ENCODE measurements at places on chromosomes 4 and X.

- H3K36me3 ChIP-seq = no peaks in the 10 kb centered on the region
- no peak for DNase-seq
- no peaks in the 10 kb centered on the region for H3K4me1 ChIP-seq
- no peaks in the 10 kb centered on the region for H3K27me3 ChIP-seq
Observed at GRCh38 chr4:178664621-178665020, 1222.4 kb upstream of the AGA start.

DNA sequence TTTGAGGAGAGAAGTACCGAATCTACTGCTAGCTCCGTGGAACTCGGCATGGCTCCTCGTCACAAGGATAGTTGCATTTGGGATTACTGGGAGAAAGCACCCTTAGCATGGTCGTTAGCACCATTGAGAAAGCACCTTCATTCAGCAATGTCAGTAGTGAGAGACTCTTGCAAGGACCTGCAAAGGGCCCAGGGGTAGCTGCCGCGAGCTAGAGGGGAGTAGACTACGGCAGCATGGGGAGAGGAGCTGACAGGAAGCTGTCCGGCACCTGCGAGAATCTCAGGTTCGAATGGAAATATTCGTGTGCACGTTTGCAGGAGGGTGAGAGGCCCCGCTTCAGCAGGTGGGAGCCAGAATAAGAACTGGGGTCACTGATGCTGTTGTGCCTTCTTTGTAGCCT, 20.2 kb downstream of the TLR10 start:
- no peaks in the 10 kb centered on the region for H3K27me3 ChIP-seq
- no peak overlapping the region for H3K4me3 ChIP-seq
- DNase-seq = no peak
- H3K4me1 ChIP-seq = peaks cover 15% of the 10 kb centered on the region

- H3K27me3 ChIP-seq = no peaks in the 10 kb centered on the region
- DNase-seq = no peak
- H3K27ac ChIP-seq = no peak overlapping the region
- no peak overlapping the region for H3K4me3 ChIP-seq
- peaks cover 3% of the 10 kb centered on the region for H3K36me3 ChIP-seq
Observed at GRCh38 chrX:10923466-10923865, 187.7 kb upstream of the HCCS start.

DNA sequence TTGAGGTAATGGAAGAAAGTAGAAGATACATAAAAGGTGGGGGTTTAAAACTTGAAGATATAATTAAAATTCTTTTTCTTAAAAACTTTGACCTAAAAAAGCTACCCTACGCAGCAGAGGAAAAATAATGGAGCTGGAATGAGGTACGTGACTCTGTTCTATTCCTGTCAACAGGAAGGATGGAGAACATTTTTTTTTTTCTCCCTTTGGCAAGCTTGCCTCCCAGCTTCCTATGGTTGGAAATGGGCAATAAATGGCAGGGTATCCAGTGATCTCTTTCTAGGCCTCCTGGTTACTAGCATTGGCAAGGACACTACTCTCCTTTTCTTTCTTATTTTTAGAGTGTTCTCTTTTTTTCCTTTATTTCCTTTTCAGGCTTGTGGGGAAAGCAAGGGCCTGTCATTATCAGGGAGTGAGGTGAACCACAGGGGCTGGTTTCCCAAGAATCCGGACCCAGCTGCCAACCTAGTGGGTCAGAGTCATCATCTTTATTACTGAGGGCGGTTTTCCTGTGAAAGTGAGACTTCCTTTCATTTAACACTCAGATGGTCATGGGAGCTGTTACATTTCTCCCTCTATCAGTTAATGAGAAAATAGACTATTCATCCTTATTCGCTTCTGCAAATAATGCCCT, 224.6 kb downstream of the SPRY1 start:
- H3K4me3 ChIP-seq = no peak overlapping the region
- peaks cover 2% of the 10 kb centered on the region for H3K36me3 ChIP-seq
- no peak overlapping the region for H3K27ac ChIP-seq
- DNase-seq = no peak

DNA sequence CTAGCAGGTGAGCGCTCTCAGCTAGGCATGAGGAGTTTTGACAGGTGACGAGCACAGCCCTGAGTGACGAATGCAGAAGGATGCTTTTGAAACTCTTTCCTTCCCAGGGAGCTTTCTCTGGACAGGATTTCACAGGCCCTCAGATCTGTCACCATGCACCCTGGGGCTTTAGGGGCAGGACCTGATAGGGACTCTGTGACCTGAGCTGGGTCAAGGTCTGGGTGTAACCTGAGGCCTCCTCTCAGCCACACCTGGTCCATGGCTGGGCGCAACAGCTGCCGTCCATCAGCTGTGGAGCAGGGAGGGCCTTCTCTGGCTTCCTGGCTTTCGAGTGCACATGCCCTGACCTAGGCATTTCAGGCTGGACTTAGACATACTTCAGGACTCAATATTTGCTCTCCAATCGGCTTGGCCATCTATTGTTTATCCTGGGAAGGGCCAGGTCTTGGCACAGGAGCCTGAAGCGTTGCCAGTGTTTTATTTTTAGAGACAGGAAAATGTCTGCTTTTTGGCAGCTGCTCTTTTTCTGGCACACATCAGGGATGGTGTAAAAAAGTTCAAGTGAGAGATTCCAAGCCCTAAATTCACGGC, 56.4 kb downstream of the C4orf51 start:
- DNase-seq = no peak
- no peaks in the 10 kb centered on the region for H3K27me3 ChIP-seq
- no peaks in the 10 kb centered on the region for H3K36me3 ChIP-seq
- H3K4me3 ChIP-seq = no peak overlapping the region
- peaks cover 34% of the 10 kb centered on the region for H3K4me1 ChIP-seq

DNA sequence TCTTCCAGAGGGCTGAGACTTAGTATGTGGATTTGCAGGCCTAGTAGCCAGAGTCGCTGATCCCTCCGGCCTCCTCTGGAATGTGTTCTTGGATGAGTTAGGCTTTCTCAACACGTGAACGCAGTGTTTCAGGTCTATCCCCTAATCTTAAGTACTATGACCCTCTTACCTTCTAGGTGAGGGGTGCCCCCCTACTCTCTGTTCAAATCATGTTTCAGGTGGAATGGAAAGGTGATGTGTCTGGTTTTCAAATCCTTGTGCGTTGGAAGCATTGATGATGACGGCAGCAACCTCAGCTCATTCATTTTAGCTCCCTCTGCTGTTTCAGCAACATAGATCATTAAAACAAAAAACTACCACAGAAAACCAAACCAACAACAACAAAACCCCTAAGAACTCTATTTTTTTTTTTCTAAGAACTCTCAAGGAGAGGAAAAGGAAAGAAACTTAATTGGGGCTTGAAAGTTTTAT, 56.4 kb downstream of the RWDD4 start:
- no peak overlapping the region for H3K4me3 ChIP-seq
- no peak overlapping the region for H3K27ac ChIP-seq
- H3K36me3 ChIP-seq = no peaks in the 10 kb centered on the region

GRCh38 chr4:10960389-10960788, 275.8 kb upstream of the CLNK start:
- no peak for DNase-seq
- H3K36me3 ChIP-seq = no peaks in the 10 kb centered on the region
- no peak overlapping the region for H3K27ac ChIP-seq
- H3K4me1 ChIP-seq = peaks cover 54% of the 10 kb centered on the region

DNA sequence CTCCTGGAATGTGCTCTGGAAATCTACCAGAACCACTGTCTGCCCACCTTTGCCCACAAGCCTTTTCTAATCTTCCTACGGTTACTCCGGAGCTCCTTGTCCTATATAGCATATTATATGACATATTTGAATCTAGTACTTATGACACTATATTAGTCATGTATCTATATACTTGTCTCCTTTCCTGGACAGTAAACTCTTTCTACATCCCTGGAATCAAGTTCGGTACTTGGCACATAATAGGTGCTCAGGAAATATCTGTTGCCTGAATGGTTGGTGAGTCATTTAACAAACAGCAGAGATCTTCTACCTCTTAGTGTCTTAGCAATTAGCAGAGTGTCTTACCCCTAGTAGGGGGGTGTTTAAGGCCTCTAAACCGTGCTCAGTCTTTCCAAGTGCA, 123.6 kb downstream of the RELL1 start:
- no peaks in the 10 kb centered on the region for H3K27me3 ChIP-seq
- H3K36me3 ChIP-seq = peaks cover 30% of the 10 kb centered on the region
- peaks cover 4% of the 10 kb centered on the region for H3K4me1 ChIP-seq
- H3K4me3 ChIP-seq = no peak overlapping the region
- H3K27ac ChIP-seq = no peak overlapping the region

GRCh38 chr4:153296040-153296823, 48.3 kb upstream of the MND1 start:
- no peaks in the 10 kb centered on the region for H3K27me3 ChIP-seq
- H3K4me3 ChIP-seq = no peak overlapping the region
- H3K4me1 ChIP-seq = peaks cover 21% of the 10 kb centered on the region
- H3K27ac ChIP-seq = peak overlapping the region; percentile 45
- H3K36me3 ChIP-seq = peaks cover 58% of the 10 kb centered on the region

DNA sequence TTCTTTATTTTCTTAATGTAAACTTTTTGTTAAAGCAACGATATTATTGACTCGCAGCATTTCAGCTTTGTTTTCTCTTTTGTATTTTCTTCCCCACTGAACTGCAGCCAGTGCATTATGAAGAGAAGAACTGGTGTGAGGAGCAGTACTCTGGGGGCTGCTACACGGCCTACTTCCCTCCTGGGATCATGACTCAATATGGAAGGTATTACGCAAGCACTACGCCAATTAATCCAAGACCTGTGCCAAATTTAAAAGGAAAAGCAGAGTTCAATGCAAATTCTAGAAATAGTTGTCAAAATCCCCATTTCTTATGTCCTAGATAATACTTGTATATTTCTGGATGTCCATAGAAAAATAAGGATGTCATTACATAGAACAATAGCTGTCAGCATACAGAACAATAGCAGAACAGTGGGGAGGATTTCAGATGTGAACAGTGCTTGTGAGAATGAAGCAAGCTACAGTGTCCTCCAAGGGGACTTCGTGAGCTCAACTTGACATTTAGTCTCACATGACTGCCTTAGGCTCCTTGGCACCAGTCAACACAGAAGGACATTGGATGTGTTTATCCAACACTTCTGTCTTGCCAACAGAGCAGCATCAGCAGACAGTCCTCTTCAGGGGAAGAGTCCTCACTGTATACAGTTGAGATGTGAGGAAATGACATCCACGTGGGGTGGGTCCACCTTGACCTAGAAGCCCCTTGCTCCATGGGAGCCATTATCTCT, 85.9 kb downstream of the MAOA start:
- H3K27ac ChIP-seq = no peak overlapping the region
- H3K4me3 ChIP-seq = no peak overlapping the region
- no peaks in the 10 kb centered on the region for H3K4me1 ChIP-seq
- H3K36me3 ChIP-seq = no peaks in the 10 kb centered on the region
- no peaks in the 10 kb centered on the region for H3K27me3 ChIP-seq
- no peak for DNase-seq

DNA sequence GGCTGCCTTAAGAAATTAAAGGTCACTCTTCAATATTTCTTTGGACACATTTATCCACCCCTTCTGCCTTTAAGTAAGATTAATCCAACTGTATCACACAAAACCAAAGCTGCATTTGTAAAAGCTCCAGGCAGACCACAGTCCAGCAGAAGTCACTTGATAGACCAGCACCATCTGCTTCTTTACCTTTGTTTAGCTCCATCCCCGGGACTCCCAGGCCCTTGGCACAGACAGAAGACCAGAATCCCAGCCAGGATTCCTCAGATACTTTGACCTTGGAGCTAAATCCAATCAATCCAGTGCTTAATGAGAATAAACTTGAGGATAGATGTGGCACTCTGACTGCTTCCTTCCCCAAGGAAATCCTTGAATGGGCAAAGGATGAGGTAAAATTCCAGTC, 333.1 kb upstream of the RASGEF1B start:
- no peak overlapping the region for H3K4me3 ChIP-seq
- H3K4me1 ChIP-seq = no peaks in the 10 kb centered on the region
- DNase-seq = no peak
- peaks cover 14% of the 10 kb centered on the region for H3K27me3 ChIP-seq

DNA sequence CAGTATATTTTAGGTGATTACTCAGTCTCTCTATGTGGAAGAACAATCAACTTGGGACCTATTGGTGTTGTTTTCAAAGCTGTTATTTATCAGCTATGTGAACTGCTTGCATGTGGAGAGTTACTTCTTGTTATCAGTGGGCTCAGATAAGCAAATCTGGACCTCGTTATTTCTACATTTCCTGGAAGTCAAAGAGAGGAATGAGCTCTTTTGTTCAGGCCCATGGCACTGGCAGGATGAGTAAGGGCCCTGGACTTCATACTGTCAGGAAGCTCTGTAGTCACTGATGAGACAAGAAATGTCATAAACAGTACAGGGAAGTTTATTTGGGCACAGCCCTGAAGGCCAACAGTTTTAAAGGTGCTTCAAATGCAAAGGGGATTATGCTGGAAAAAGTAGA, 760.6 kb upstream of the EPHA5 start:
- DNase-seq = no peak
- H3K4me3 ChIP-seq = no peak overlapping the region
- H3K27ac ChIP-seq = no peak overlapping the region
- no peaks in the 10 kb centered on the region for H3K36me3 ChIP-seq

DNA sequence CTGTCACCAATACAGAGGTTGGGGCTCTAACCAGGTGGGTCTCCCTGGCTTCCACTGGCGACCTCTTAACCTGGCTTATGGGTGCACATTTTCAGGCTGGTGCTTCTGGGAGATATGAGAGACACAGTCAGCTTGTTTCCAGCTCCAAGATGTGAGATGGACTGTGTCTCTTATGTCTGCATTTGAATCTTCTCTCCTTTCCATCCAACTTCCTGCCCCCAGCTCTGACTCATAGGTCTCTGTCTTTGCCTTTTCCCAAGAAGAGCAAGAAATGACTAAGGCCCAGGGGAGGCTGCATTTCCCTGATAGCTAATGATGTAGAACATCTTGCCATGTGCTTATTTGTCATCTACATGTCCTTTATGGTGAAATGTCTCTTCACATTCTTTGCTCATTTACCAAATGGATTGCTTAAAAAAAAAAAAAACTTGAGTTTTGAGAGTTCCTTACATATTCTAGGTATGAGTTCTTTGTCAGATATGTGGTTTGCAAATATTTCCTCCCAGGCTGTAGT, 3.2 kb upstream of the UXT start:
- no peak for DNase-seq
- no peak overlapping the region for H3K27ac ChIP-seq
- H3K4me3 ChIP-seq = no peak overlapping the region
